ENCODE measurements at places on chromosomes 5 and 9. TPM values are rescaled to one million over a fixed set of nuclear protein-coding genes. Genes with fewer than 3 reads are reported as not detected.

DNA sequence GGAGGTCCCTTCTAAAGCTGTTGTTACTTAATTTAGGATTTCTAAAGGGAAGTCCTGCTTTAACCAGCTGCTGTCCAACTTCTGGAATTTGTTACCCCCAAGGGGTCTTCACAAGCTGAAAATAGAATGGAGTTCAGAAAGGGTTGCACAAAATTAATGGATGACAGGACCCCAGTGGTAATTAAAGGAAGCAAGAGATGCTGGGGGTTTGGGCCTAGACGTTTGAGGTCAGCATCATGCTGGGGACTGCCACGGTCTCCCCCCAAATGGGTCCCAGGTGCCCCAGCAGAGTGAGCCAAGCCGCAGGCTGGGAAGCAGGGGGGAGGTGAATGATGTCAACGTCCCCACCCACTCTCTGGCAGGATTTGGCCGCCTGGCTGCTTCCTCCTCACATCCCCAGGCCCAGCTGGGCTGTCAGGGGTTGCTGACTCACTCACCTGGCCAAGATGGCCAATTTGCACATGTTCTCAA, 97.5 kb upstream of the ARAP3 start:
- peaks cover 3% of the 10 kb centered on the region for H3K27me3 ChIP-seq
- no peak overlapping the region for H3K27ac ChIP-seq
- peak; percentile 14 for DNase-seq
- H3K4me3 ChIP-seq: no peak overlapping the region
- no peaks in the 10 kb centered on the region for H3K36me3 ChIP-seq

DDX4 gene
- not detected for total RNA-seq

DNA sequence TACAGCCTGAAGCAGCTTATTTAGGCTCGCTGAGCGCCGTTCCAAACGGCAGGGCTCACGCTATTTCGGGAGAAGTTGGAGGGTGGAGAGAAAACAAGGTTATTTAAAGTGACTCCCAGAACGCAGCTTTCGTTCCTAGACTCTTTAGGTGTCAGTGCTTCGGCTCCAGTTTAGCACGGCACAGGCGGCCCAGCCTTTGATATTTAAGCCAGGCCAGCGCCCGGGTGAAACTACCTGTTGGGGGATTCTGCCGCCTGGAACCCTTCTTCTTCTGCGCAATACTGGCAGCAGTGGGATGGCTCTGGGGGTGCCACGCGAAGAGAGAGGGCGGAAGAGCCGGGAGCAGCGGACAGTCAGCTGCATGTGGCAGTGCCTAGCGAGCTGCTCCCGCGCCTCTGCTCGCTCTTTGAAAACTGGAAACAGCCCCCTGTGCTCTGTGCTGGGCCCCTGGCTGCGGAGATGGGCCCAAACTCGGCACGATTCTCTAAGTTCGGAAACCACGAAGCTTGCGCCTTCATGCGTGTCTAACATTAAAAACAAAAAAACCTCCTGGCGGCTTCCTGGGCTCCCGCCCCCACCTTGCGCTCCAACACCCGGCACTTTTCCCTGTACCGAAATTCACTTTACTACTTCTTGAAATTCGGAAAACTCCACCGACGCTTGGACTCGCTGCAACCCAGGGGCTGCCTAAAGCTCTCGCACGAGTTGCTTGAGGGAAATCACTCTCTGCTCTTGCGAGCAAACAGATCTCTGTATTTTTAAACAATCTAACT, 34.6 kb upstream of the NFIB start:
- H3K27me3 ChIP-seq: peaks cover 15% of the 10 kb centered on the region
- H3K4me1 ChIP-seq: peaks cover 20% of the 10 kb centered on the region
- H3K27ac ChIP-seq: no peak overlapping the region
- H3K36me3 ChIP-seq: no peaks in the 10 kb centered on the region
- no peak for DNase-seq
- no peak overlapping the region for H3K4me3 ChIP-seq

SPAAR gene
- not detected for total RNA-seq

DNA sequence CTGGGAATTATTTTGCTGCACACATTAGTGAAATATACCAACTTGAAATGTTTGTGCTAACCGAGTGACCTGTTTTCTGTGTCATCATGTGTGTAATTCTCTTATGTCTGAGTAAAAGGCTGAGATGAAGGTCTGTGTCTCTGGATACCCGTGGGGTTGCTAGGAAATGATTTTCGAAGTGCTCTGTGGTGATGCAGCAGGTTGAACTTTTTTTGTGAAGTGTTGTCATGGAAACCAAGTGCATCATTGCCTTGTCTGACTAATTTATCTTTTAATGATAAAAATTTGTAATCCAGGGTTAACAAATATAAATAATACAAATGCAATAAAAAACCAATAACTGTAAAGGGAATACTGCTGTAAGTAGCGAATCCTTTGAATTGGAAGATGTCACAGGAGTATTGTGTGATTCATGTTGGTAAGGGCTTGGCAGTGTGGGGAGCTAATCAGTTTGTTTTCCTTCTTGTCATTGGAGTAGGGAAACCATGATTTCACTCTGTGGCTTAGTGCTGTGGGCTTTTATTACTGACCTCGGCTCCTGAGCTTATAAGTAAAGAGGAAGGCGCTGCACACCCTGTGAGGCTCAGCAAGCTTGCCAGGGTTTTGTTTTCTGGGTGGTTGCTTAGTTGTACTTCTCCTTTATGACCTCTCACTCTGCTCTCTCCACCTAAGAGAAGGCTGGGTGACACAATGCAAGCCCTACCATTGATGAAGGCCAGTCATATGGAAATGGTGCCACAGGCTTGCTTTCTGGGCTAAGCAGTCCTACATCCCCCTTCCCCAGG, 22.3 kb downstream of the PDE8B start:
- H3K27me3 ChIP-seq: peaks cover 34% of the 10 kb centered on the region
- H3K27ac ChIP-seq: no peak overlapping the region
- DNase-seq: no peak
- H3K36me3 ChIP-seq: peaks cover 5% of the 10 kb centered on the region
- no peak overlapping the region for H3K4me3 ChIP-seq
